Mesenteric fat pad (tissue), 1 donor: ENCODE measurements at places on chromosomes 1 and 21. TPM values are rescaled to one million over a fixed set of nuclear protein-coding genes. Genes with fewer than 3 reads are reported as not detected.
A peak's percentile ranks its signal among the peaks of the same experiment; 100 is the strongest.

- DNase-seq: no peak
Measured at GRCh38 chr1:153928245-153928644, 5.5 kb upstream of the GATAD2B start.

DNA sequence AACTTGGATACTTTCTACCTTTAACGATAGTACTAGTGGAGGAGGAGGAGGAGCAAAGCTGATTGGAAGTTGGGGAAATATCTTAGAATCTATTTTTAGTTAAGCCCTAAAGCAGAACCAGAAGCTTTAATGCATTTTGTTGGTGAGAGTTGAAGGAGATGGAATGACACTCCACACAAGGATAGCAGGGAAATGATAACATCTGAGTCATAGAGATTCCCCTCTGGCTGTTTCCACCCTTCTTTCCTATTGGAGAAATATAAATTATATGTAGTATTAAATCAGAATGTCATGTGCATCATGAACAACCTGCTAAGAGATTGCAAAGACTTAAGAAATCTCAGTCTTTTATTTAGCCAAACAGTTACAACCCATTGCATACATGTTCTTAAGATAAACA lies 1357.7 kb downstream of the NCAM2 start:
- no peak for DNase-seq

DNA sequence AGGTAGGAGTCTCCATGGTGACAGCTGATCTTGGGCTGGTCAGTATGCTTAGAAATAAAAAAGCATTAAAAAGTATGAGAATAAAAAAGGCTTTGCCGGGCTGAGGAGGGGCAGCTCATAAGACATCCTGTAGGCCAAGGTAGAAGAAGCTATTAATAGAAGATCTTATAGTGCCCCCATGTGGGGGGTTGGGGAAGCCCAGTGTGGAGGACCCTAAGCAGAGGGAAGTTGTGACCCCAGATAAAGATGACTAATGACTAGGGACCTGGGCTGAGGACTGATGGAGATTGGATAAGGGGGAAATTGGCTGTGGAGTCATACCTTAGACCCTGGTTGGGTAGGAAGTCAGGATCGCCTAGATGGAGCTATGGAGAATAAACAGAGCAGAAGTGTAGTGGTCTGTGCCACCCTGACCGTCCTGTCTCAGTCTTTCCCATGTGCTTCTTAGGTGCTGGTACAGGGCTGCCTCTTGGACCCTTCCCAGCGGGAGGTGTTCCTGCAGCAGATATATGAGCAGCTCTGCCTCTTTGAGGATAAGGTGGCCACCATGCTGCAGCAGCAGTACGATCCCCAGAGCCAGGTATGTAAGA lies 25.0 kb downstream of the SZT2 start:
- DNase-seq: no peak

DNA sequence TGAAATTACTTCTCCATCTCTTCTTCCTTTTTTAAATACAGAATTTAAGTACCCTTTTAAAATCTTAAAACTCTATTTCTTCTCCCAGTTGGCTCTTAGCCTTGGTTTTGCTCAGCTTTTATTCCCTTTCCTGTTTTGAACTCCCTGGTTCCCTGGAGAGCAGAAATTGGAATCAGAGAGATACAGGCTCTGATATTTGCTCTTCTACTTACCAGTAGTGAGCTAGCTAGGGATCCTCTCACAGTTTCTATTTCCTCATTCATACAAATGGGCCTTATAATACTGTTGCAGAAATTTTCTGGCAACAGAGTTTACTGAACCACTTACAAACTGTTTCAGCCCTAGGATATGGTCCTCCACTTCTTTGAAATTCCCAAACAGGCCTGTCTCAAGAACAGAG lies 606.3 kb downstream of the NUF2 start:
- no peak for DNase-seq

DNA sequence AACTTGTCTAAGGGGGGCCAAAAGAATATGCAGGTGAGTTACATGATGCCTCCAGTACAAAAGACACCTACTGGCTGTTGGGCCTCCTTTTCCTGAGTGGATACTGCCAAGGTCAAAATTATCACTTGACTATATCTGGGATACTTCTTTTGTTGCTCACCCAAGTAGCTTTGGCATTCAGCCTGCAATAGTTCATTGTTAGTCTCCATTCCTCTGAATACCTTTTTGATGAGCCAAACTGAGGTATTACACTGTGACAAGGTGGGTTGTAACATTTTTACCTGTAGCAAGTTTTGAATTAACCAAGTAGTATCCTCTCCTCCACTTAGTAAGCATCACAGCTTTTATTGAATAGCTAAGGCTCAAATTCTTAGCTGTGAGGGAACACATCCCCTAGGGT lies 408.0 kb downstream of the LRRIQ3 start:
- DNase-seq: no peak

DNA sequence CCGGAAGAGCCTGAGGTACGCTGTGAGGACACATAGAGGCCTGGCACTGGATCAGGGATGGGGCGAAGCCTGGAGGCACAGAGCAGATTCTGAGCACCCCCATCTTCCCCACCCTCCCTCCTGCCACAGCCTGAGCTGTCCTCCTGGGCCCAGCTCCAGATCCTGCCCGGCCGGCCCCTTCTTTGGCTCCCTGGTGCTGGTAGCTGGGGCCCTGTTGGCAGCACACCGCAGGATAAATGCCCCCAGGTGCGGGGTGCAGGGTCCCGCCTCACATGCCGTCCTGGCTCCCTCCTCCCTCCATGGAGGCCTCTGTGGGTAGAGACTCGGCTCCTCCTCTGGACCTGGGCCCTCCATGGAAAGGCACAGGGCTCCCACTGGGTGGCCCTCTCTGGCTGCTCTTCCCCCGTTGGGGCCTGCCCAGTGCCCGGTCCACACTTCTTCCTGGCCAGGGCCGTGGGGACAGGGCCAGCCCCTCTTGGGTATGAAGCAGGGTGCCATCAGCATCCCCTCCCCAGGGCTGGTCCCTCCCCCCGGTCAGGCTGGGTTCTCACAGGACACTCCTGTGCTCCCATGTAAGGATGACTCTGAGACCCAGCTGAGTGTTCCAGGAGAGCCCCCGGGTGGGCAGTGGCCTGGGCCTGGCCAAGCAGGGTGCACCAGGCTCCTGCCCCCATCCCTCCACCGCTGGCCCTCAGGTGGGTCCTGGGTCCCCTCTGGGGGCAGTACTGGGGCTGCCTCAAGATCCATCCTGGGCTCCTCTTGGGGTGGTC lies 1.1 kb upstream of the OBSCN start:
- DNase-seq: peak; percentile 84

DNA sequence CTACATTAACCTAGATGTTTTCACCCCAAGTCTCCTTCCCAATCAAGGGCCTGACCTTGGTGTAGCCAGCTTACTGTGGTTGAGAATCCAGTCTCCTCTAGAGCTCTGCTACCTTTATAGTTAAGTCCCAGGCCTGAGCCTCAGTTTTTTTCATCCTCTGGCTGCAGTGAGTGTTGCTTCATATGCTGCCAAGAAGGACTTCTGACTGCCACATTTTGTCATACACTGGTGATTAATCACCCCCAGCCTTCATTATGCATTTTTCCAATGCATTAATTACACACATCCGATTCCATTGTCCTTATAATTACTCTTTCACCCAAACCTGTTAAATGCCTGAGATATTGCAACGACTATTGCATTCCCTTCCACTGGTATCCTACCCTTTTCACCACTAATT lies 66.3 kb upstream of the FGGY start:
- DNase-seq: no peak

GRCh38 chr1:26787381-26787705 lies 407 bp upstream of the PIGV start:
- no peak for DNase-seq

DNA sequence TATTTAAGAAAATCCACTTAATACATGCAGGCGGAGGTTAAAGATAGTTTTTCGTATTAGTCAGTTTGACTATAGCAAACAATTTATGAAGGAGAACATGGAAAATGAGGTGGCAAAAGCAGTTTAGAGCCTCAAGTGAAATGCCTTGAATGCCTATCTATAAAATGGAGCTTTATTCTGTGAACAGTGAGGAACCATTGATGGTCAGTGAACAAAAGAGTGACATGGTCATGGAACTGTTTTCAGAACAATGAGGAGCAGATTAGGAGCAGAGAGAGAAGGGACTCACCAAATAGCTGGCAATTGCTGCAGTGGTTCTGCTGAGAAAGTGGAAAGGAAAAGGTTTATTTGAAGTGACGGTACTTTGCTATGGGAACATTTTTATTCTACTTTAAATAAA lies 299.8 kb downstream of the DUSP10 start:
- DNase-seq: no peak

DNA sequence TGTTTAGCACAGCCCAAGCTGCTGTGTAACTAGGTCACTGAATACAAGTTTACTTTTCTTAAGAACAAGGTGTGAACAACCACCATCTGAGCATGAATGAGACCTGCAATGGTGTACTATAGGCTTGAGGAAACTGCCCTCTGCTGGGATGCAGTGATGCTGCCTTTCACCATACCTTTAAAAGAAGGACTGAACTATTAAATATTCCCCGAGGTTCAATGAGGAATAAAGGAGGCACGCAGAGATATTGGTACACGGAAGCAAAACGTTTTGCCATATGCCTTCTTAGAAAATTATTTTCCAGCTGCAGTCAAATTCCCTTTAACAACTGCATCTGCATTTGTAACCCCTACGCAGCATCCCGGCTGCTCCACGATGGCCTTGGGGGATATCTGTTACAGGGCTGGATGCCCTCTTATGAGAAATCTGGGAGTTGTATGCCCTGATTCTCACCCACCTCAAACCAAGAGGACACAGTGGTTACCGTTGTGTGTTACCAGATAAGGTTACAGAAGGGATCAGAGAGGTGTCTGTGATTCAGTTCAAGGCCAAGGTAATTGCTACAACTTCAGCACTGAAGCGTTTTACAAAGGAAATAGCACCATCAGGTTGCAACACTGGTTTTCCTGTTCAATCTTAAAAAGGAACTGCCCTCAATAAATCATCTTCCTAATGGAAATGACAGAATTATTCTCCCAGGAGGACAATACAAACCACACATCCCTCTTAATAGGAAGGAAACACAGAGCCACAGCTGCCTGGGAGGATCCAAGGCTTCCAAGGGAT lies 470.5 kb downstream of the LTN1 start:
- DNase-seq: no peak

GRCh38 chr1:53107570-53108322 lies 34.7 kb downstream of the SLC1A7 start:
- no peak for DNase-seq

DNA sequence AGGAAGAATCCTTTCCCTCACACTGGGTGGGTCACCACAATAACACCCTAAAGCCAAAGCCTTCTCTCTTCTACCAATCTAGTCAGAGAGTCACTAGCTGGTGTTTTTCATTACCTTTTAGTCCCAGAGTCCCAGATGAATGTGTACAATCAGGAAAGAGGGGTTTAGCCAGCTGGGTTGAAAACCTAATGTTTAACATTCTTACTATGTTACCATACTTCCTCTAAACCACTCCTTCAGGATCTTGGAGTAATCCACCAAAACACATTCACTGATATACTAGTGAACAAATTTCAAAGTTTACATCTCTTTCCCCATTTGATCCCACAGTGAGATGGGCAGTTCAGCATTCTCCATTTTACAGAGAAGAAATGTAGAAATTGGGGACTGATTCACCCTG lies 9.7 kb downstream of the LPAR3 start:
- no peak for DNase-seq

- no peak for DNase-seq
Measured at GRCh38 chr1:245306628-245307410, 152.0 kb downstream of the KIF26B start.

GRCh38 chr1:81877940-81878339 lies 77.2 kb downstream of the ADGRL2 start:
- DNase-seq: no peak

DNA sequence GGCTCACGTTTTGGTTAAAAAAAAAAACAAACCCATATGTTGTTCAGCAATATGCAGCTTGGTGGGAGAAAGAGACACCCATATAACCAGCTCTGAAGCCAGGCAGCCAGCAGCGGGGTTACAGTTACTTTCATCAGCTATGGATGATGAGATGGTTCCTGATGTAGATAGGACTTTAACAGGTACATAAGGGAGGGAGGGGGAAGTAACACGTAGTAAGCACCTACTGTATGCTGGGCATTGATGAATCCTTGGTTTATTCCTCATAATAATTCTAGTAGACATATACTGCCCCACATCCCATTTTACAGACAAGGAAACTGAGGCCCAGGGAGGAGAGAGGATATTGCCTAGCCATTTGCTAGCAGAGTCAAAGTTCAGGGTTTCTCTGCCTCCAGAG lies 2.0 kb downstream of the SLC1A7 start:
- DNase-seq: peak; percentile 33

- no peak for DNase-seq
Measured at GRCh38 chr1:162977944-162978568, 91.1 kb upstream of the RGS4 start.

DNA sequence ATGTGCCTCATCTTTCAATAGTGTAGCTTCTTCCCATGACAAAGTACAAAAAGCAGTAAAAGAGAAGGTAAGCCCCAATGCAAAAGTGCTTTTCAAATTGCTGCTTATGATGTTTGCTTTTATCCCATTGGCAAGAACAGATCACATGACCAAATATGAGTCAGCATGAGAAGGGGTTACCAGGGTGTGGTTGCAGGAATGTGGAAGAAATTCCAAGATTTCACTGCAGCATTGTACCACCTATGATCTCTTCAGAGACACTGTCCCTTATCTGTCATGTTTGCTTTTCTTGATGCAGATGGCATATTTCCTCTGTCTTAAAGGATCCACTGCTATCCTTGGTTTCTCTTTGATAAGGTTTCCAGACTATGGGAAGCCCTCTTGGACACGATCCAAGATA lies 1006.9 kb upstream of the PRMT6 start:
- DNase-seq: no peak

DNA sequence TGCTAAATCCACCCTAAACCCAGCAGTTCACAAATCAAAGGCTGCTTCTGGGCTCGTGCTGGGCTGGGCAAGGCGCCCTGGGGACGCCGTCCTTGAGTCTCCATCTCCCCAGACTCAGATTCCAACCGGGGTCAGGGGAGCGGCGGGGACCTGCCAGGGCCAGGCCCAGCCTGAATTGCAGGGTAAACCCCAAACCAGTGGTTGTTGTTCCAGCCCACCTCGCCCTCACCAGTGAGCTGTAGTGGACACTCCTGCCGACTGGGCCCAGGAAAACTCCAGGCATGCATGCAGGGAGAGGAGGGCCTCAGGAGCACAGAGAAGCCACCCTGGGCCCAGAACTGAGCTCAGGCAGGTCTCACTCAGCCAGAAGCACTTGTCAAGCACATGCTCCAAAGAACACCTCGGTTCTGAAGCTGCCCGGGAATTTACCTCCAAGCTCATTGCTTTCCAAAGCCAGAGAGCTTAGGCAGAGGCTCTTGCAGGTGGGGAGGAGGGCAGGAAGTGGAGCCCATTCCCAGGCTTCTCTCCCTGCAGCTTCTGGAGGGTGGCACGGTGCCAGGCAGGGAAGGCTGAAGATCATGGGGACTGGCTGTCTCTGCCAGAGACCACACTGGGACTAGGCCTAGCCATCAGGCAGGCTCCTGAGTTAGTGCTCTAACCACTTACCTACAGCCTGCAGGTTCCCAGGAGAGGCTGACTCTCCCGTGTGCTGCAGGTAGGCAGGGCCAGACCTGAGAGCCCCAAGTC lies 437.0 kb downstream of the MATN1 start:
- DNase-seq: peak; percentile 77

The FAM43B gene
- total RNA-seq: 0.87 TPM

The ATP1A2 gene
- total RNA-seq: 31.2 TPM

The NFIA gene
- total RNA-seq: 111 TPM

The SYCP1 gene
- total RNA-seq: not detected

The C8A gene
- total RNA-seq: not detected

The LDLRAD1 gene
- not detected for total RNA-seq

The RPL11 gene
- 871 TPM for total RNA-seq

The ITGB2 gene
- total RNA-seq: 131 TPM

The GBP5 gene
- 2.1 TPM for total RNA-seq

The OR2L8 gene
- not detected for total RNA-seq

The SLC27A3 gene
- 87.4 TPM for total RNA-seq

The TXNDC12 gene
- total RNA-seq: 36.4 TPM
